ENCODE measurements at places on chromosomes 1 and 21. TPM values are rescaled to one million over a fixed set of nuclear protein-coding genes. Genes with fewer than 3 reads are reported as not detected.

Gene TMEM125
- not detected for total RNA-seq

Gene NT5C1A
- total RNA-seq, result not detected

Gene CELSR2
- 1.5 TPM for total RNA-seq

Gene CROCC
- total RNA-seq, result 25.1 TPM

Gene NUDT4B
- 17.1 TPM for total RNA-seq

Gene LCE2B
- not detected for total RNA-seq

Gene SHISAL2A
- not detected for total RNA-seq

Gene NEK2
- total RNA-seq, result 2.1 TPM

Gene KRTAP25-1
- total RNA-seq, result not detected

Gene RAB3B
- 7.0 TPM for total RNA-seq

Gene RGS13
- total RNA-seq, result 0.14 TPM

Gene RCOR3
- total RNA-seq, result 11.9 TPM

Gene CACHD1
- 4.1 TPM for total RNA-seq

Gene KCNA2
- not detected for total RNA-seq
